ENCODE measurements at places on chromosomes 4 and X.

DNA sequence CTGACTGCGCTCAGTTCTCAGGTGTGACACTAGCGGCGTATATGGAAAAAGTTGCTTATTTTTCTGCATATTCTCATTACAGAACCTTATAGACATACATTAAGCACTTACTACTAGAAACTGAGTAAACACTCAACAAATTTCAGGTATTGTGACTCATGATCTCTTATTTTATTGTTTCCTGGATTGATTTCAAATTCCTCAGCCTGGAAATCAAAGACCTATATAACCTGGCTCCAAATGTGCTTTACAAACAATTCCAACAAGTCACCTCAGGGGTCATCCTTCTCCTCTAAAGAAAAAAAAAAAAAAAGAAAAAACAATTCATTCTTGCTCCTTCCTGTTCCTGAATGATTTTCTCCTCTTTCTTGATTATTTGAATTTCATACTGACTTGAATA is 152.3 kb downstream of the ADAM29 start:
- DNase-seq, result no peak

DNA sequence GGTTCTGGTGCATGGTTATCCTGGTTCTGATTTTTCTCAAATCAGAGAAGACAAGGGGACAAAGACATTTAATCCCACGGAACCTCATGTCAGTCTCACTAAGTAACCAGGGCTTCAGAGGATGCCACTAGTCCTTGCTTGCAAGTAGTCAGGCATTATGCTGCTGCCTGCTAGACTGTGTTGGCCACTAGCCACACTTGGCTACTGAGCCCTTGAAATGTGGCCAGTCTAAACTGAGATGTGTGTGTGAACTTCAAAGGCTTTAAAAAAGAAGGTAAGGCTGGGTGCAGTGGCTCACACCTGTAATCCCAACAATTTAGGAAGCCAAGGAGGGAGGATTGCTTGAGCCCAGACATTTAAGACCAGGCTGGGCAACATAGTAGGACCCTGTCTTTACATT is 48.6 kb upstream of the IGFBP7 start:
- DNase-seq, result no peak

- no peak for DNase-seq
These were observed 929 bp downstream of the ESX1 start for GRCh38 chrX:104253567-104254441.

GRCh38 chr4:153364061-153364460 is 19.6 kb downstream of the MND1 start:
- DNase-seq, result no peak

GRCh38 chr4:185343726-185344581 is 51.8 kb downstream of the LRP2BP start:
- DNase-seq, result no peak

DNA sequence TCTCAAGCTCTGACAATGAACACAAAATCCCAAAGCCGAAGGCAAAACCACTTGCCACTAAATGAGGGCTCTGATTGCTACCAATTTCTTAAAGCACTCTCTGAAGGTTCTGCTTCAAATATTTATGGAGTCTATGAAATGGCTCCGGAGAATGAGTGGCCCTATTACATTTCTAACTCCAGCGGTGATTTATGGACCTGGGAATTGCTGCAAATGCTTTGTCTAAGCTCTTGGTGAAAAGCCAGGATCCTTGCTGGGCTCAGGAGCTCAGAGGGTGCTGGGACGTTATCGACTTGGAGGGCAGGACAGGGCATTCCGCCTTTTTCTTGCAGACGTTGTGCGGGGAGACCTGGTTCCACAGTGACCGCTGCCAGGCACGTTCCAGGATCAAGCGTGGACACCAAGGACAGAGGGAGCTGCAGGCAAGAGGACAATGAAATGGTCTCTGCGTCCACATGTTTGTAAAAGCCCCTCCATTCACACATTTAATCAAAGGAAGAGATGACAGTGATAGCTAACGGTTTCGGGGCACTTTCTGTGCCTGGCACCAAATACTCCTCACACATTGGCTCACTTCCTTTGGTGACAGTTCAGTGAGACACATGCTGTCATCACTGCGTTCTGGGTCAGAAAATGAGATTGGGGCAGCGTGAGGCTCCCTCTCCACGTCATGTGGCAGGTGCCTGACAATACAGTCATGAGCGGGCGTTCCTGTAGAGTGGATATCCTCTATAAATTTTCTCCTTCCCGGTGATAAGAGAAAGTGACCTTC is 58.8 kb downstream of the C4orf50 start:
- DNase-seq, result no peak

- no peak for DNase-seq
These were observed 115.8 kb upstream of the SHISA3 start for GRCh38 chr4:42281324-42282020.

DNA sequence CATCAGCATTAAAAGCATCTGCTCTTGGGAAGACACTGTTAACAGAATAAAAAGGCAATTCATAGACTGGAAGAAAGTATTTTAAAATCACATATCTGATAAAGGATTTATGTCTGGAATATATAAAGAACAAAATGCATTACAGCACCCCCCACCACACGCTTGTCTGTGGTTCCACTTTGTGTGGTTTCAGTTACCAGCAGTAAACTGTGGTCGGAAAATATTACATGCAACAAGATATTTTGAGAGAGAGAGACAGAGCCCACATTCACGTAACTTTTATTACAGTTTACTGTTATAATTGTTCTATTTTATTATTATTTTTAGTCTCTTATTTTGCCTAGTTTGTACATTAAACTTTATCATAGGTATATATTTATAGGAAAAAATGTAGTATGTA is 21.2 kb upstream of the PDE6B start:
- DNase-seq, result no peak

DNA sequence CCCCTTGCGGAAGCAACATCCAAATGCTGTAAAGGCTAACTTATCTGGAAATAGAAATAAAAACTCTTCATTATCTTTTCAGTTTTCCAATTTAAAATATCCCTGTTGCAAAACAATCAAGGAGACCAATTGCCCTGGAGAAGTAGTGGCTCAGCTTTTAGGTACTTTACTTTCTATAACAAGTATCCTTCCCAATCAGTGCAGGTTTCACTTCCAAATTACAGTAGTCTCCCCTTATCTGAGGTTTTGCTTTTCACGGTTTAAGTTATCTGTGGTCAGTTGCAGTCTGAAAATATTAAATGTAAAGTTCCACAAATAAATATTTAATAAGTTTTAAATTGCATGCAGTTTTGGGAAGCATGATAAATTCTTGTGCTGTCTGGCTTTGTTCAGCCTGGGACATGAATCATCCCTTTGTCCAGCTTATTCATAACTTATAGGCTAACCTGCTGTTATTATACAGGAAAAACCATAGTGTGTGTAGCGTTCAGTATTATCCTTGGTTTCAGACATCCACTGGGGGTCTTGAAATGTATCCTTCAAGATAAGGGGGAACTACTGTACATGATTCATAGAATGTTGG is 973.1 kb upstream of the GRID2 start:
- no peak for DNase-seq

- DNase-seq, result no peak
These were observed 333.1 kb downstream of the MAPK10 start for GRCh38 chr4:86026720-86027119.

- no peak for DNase-seq
These were observed 27.5 kb upstream of the MXD4 start for GRCh38 chr4:2289311-2289954.

DNA sequence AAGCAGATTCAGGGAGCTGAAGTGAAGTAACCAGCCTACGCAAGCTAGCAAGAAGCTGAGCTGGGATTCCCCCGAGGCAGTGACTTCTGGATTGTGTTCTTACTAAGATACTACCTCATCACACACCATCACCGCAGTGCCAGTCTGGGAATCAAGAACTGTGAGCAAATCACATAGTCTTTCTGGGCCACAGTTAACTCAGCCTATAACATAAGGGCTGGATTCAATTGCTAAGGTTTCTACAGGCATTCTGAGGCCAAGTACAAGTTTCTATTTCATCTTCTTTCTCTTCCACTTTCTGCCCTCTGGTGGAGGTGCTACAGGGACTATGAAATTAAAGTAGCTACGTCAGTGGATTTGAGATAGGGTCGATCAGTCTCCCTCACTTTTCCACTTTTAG is 1.4 kb upstream of the CORIN start:
- DNase-seq, result no peak

GRCh38 chr4:147960971-147961370 is 229.1 kb downstream of the ARHGAP10 start:
- DNase-seq, result no peak

DNA sequence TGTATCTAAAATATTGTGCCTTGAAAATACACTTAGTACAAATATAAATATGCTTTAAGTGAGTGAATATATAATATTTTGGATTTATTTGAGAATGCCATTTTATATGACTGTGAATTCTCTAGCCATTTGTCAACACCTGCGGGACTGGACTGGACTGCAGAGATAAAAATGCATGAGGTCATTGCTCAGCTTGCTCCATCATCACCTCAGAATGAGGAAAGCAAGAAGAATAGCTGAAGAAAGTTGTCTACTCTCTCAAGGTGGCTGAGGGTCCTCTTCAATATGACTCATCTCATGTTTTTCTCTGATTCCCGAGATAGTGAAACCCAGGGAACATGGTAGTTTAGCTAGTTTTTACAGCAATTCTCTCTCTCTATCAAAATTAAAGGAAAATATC is 732.5 kb upstream of the AGA start:
- no peak for DNase-seq

DNA sequence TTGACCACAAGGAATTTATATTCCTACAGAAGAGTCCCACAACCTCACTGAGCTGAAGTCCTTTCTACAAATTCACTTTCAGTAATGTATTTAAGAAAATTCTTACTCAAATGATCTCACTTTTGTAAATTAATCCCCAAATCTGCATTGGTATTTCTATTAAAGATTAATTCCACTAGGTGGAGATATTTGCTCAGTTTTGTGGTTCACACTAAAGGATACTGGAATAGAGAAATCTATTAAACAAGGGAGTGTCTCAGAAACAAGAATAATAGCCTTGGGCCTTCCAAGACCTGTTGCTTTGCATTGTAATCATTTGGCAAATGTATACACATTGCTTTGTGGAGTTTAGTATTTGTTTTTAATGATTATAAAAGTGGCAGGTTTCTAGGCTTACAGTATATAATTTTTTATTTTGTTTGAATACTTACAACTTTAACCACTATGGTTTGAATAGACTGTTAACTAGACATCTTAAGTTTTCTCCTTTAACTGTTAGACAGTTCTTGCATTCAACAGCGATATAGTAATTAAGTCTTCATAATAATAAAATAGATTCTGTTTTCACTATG is 25.9 kb downstream of the CFAP299 start:
- DNase-seq, result peak; percentile 73

- DNase-seq, result no peak
These were observed 5.2 kb downstream of the NHS start for GRCh38 chrX:17380221-17380620.

GRCh38 chrX:74340051-74340450 is 36.1 kb downstream of the ZCCHC13 start:
- no peak for DNase-seq

GRCh38 chr4:106809076-106809475 is 227.0 kb downstream of the DKK2 start:
- no peak for DNase-seq

- peak; percentile 49 for DNase-seq
These were observed 11.1 kb downstream of the ITIH6 start for GRCh38 chrX:54786967-54787366.

GRCh38 chr4:40003986-40004385 is 26.3 kb upstream of the PDS5A start:
- no peak for DNase-seq

- peak; percentile 36 for DNase-seq
These were observed 10.1 kb upstream of the FGG start for GRCh38 chr4:154622598-154622997.

DNA sequence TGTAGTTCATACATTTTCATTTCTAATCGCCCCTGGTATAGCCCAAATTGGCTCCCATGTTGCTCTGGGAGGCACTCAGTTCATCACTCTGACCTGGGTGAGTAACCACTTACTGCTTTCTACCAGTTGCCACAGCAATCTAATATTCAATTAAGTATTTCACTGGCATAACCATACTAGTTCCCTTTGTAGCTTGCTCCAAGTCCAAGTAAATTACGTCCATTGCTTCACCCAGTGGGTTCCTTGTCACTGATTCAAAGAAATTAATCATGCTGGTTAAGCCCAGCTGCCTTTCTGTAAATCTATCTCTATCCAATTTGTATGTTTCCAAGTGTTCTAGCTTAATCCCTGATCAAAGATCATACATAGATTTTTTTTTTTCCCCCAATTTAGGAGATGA is 92.0 kb upstream of the CBR4 start:
- DNase-seq, result no peak

DNA sequence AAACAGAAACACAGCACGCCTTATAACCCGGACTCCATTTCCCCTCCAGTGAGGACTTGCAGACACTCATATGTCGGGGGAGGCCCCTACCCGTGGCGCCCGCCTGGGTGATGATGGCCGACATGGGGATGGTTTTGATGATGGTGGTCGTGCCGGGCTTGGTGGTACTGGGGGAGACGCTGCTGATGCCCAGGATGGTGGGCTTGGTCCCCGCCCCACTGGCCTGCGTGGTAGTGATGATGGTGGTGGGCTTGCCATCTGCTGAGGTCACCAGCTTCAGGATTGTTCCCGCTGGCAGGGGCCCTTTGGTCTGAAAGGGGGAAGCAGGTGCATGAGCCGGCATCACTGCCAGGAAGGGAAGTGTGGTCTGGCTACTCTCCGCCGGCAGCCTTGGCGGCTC is 12.8 kb upstream of the RENBP start:
- no peak for DNase-seq

DNA sequence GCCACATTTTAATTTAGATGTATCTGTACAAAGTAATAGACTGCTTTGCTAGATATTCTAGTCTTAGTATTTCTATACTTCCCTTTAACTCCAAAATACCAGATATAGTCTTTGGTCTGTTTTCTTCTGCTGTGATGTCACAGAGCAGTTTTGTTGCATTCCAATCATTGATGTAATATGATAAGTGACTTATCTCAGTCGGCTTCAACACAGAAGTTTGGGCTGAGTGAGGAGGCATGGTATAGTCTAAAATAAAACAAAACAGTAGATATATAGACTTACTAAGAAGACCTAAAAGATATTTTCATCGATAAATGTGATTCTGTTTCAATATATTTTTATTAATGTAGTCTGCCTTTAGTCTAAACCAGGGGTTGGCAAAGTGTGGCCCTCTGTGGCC is 169.9 kb downstream of the DCK start:
- no peak for DNase-seq

DNA sequence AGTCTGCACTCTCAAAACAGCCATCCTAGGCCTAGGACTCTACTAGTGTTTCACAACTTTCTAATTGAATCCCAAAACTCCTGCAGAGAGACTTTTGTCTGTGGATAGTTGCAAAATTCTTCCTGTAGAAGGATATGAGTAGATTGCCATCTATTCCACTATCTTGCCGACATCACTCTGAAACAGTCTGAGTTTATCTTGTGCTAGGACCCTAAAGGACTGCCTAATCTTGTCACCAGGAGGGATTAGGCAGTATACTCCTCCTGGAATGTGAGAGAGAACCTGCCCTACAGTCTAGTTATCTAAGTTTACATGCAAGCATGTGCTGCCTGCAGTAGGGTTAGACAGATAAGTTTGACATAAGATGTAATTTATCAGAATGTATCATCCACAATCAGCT is 1646.6 kb upstream of the PCDH7 start:
- DNase-seq, result no peak

All from HAP-1 (cell line).